NCI-H1436 treated with DMSO at 0.1 percent for 48 hours (cell line): ENCODE measurements at places on chromosomes 7 and 10.

DNA sequence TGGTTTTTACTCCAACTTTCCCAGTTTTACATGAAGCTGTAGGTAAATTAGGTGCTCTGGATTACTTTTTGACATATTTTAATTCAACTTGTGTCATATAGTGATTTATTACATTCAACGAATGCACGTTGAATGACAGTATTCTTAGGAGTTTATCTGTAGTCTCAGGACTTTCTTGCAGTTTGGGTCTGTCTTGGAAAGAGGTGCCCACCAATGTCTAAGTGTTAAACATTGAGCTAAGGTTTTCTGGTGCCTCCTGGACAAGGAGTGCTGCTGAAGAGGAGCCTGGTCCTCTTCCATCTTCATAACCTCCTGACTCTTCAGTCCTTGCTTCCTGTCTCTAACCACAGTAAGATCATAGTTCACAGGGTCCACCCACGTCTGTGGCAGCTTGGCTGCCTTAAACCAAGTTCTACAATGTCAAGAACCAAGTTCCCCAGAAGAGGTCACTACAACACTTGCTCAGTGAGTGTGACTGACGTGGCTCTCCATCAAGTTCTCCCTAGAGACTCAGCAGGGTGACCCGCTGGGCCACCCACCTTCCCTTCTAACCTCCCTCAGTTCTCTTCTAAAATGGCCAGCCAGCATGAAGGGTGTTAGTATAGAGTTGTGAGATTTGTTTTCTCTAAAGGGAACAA, 6.1 kb downstream of the NPY start:
- DNase-seq: peak; percentile 56

DNA sequence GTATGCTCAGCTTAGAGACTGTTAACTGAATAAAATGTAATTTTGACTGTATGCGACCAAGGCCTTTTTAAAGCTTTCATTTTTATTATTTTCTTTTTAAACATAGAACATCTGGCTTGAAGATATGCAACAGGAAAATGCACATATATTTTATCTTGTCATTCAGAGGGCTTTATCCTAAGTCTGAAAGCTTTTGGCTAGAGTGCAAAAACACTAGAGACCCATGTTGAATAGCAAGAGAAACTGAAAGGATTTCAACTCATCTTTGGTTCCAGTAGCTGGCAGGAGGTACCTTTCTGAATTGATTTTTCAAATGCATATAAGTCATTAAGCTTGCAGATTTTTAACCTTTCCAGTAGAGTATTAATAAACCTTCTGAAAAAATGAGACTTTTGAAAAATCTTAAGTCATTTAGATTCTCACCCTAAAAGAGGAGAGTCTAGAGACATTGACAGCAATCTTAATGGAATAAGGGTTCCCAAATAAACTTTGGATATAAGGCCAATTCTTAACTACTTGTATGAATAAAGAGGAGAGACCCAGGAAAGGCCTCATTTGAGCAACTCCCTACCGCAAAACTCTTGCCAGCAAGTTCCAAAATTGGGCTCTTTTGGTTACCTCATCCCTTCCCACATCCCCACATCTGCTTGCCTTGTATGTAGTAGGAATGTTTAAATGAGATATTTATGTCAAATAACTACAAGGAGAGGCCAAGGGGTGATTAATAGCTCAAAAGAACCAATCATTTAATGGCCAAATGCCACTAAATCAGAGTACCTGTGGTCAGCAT, 454.4 kb downstream of the HTR7 start:
- no peak for DNase-seq

DNA sequence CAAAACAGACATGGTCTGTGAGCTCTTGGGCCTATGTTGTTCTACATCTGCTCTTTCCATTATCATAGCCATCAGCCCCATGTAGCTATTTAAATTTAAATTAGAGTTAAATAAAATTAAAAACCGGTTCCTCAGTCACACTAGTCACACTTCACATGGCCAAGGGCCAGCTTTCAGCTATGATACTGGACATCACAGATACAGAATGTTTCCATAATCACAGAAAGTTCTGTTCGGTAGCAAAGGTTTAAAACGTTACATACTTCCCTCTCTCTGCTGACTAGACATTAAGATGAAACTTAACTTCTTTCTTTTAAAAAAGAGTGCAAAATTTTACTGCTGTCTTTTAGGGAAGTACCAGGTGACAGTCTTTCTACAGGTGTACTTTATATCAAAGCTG, 43.0 kb downstream of the SRPK2 start:
- DNase-seq: no peak

GRCh38 chr10:51881213-51881612, 181.8 kb upstream of the CSTF2T start:
- DNase-seq: no peak

DNA sequence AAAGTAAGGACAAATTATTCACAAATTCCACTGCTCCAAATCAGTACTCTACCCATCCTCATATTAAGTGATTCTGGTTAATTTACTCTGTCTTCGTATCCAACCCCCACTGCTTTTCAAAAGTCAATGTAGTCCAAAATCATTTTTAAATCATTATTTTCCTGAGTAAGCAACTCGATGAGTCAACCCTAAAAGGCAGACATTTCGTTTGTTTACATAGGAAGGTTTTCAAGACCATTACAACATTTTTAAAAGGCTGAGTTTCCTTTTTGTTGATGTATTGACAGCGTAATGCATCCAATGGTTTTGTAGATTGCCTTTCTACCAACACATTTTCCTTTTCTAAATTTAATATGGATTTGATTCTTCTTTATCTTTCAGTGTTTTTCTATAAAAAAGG, 523.0 kb upstream of the ANKRD30A start:
- DNase-seq: no peak

DNA sequence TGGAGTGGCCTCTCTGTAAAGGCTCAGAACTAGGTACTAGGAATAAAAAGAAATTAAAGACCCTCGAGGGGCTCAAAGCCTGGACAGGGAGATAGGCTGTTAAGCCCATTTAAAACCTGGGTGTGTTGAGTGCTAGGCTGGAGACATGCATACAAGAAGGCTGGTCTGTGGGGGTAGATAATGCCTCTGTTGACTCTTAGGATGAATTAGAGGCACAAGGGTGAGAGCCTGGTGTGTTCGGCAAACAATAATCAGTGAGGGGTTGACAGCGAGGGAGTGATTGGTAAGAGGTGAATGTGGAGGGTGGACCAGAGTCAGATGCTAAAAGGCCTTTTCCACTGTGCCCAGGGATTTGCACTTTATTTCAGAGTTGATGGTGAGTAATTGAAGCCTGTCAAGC, 12.7 kb downstream of the GSTO2 start:
- DNase-seq: no peak

GRCh38 chr10:785089-785860, 95.8 kb upstream of the DIP2C start:
- no peak for DNase-seq

DNA sequence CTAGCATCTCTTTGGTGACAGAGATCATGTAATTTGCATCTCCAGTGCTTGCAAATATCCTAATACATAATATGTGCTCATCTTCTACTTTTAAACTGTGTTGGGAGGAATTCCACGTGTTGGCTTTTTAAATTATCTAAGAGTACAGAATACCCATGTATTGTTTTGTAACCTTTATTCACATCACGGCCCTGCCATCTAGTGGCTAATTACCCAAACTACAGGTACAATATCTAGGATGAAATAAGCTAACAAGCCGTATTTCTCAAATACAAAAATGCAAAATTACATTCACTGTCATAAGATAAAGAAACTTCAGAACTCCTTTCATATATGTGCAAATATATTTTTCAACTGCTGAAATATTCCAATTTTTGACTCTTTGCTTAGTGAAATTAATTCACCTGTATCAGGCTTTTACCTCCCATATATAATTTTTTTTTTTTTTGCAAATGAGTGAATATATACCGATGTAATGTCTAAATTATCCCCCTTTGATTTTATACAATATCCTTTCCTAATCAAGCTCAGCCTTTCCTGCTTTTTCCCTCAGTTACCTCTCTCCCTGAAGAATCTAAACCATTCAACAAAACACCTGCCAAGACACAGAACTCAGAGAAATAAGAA, 30.3 kb upstream of the LSM8 start:
- DNase-seq: no peak

GRCh38 chr10:82267014-82267413, 392.0 kb downstream of the NRG3 start:
- DNase-seq: no peak

DNA sequence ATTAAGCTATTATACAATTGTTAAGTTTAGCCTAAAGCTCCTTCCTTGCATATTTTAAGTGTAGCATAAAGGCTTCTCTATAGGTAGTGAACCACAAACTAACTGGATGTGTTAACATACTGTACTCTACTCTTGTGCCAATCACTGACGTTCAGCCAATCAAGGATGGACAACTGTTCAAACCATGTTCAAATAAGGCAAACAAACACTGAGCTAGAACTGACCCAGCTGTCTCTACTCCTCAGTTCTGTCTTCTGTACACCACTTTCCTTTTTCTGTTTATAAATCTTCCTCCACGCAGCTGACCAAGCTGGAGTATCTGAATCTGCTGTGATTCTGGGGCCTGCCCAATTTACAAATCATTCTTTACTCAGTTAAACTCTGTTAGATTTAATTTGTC, 188.7 kb upstream of the MBL2 start:
- no peak for DNase-seq

- DNase-seq: no peak
Observed at GRCh38 chr7:132757783-132758182, 181.5 kb upstream of the PLXNA4 start.
